Activated T-cell treated with anti-CD3 and anti-CD28 coated beads, Interleukin-2, amount 50 U/mL, for 72 hours (primary cell): ENCODE measurements at places on chromosomes 3 and 15.

DNA sequence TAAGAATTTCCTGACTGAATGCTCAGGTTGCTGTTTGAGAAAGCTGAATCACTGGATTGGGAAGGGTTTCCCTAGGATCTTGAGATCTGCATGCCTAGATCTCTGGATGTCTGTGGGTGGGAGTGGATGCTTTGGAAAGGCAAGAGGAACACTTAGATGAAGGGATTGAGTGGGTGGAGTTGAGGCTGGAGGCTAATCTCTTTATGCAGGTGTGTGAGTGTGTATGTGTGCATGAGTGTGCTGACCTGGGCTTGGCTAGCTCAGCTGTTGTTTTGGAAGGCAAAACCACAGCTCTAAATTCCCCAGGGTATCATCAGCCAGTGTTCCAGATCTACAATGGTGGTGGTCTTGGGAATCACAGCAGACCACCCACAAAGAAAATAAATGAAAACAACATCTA, 60.5 kb downstream of the CLDN1 start:
- DNase-seq = no peak

DNA sequence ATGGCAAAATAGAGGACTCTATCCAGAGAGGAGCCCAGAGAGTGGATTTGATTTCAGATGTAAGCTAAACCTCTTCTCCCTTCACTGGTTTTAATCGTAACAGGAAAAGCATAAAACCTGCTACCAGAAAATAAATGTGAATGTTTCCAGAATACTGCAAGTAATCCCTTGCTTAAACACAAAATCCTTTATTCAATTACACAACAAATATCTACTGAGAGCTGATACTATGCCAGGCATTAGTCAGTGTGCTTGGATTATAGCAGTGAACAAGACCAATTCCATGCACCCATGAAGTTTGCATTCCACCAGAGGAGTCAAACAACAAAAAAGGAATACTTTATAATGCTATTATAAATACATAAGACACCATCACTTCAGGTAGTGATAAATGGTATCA, 15.1 kb downstream of the AVEN start:
- DNase-seq = no peak

DNA sequence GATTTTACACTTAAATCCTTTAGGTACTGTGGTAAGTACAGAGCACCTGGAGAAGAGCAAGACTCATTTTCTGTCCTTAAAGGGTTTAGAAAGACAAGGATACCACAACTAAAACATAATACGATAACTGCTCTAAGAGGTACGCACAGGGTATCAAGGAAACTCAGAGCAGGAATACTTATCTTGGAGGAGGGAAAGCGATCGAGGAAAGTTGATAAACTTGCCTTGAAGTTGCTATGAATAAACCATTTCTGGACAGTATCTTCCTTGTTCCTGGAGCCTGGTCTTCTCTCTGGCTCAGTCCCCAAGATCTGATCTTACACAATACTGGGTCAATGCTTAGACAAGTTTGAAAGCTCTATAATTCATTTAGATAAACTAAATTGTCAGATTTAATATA, 17.6 kb upstream of the GATM start:
- no peak for DNase-seq

DNA sequence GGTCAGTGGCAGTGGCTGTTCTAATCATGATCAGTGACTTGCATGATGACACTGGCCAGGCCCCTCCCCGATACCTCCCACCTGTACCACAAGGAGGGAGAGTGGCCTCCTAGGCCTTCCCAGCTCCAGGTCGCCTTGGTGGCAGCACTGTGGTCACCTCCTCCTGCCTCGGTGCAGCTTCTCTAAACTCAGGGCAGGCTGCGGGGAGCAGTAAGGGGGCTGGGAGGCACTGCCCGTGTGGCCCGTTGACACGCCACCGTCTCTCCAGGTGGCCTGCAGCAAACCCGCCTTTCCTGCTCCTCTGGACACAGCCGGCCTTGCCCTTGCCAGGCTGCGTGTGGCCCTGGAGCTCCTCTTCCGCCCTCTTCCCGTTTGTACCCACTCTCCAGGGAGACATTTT, 184.1 kb downstream of the XXYLT1 start:
- DNase-seq = no peak

- DNase-seq = no peak
Observed at GRCh38 chr3:98246142-98246541, 17.9 kb upstream of the OR5H6 start.

DNA sequence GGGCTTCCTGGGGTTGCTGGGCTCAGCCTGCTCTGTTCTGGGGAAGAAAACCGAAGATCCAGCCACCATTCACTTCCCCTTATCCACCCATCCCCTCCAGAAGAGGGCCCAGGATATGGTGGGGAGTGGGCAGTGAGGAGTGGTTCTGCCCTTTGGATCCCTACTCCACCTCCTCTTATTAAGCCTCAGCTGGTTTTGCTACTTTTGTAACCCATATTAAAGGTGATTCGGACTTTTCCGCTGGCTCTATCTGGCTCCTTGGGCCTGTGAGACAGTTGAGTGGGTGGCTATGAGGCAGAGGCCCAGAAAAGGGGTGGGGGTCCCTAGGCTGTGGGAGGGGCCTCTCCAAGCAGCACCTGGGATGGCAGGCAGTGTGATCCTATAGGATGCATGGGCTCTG, 33.8 kb downstream of the NBEAL2 start:
- no peak for DNase-seq

DNA sequence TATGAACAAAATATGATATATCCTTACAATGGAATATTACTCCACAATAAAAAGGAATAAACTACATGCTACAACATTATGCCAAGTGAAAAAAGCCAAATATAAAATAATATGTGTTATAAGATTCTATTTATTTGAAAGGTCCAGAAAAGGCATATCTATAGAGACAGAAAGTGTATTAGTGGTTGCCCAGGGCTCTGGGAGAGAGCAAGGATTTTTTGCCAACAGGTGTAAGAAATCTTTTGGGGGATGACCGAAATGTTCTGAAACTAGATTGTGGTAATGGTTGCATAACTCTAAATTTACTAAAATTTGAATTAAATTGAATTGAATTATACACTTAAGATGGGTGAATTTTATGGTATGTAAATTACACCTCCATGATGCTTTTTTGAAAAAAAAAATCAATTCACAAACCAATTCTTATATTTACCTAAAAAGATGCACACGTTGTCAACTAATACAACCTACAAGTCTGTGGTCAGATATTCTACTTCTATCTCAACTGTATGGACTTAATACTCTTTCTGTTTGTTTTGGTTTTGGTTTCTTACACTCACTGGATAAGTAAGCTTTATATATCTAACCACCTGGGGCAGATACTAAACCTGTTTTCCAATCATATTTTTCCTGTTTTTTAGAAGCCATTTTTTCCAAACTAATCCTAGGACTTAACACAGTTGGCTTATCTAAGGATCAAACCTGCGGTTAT, 75.8 kb downstream of the FBN1 start:
- no peak for DNase-seq

DNA sequence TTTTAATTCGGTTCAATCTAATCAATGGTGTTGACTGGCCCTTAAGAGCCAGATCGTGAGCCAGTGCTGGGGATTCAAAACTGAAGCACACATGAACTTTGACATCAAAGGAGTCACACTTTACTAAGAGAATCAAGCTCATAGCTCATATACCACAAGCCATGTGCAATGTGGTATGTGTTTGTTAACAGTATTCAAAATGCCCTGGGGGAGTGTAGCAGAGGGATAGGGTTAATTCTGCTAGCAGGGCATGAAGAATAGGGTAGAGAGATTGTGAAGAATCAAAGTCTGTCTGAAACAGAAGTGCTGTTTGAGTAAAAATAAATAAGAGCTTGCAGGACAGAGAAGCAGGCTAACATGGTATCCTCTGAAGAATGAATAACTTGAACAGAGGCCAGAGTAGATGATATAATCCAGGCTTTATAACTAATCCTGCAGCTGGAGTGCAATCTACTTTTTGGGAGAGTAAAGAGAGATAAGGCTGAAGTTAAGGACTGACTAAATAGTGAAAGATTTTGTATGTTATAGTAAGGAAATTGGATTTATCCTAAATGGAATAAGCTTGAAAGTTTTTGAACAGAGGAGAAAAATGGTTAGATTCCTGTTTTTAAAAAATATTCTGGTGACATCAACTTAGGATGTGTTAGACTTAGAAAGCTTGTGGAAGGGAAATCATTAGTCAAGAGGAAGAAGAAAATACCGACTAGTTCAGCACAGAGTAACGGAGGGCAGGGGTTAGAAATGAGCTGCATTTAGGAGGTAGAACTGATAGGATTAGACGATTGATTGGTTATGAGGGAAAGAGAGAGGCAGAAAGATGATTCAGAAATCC, 292.0 kb downstream of the NFKBIZ start:
- no peak for DNase-seq

DNA sequence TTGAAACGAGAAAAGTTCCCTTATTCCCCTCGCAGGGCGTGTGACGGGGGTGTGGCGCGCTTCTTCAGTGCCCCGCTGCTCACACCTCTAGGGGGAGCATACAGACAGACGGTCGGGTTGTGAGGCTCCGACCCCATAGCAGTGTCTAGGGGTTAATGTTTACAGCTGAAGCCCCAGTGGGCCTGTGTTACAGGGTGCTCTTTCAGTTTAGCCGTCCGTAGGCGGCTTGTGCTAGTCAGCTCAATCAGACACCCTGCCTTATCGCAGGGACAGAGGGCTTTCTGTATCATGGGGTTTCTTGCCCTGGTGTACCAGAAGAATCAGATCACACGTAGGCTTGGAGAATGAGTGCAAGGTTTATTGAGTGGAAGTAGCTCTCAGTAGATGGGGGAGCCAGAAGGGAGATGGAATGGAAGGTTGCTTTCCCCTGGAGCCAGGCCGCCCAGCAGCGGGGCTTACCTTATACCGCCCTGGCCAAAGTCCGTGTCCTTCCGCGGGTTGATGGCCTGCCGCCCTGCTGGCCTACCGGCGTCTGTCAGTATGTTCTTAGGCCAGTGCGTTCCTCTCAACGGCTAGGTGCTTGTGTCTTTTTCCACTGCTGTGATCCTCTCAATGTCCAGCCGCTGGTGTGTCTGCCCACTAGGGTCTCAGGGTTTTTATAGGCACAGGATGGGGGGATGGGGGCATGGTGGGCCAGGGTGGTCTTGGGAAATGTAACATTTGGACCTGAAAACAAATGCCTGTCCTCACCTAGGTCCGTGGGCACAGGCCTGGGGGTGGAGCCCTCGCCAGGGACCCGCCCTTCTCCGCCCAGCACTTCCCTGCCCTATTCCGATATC, 32.2 kb upstream of the ACP3 start:
- DNase-seq = no peak

DNA sequence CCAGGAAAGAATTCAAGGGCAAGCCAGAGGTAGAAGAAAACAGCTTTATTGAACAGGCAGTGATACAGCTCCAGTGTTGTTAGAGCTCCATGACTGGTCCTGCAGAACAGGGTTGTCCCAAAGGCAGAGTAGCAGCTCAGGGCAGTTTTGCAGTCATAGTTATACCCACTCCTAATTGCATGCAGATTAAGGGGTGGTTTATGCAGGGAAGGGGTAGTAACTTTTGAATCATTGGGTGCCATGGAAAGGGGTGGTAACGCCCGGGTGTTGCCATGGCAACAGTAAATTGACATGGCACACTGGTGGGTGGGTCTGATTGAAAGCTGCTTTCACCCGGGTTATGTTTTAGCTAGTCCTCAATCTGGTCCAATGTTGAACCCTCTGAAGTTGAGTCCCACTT, 9.7 kb upstream of the RAB6B start:
- no peak for DNase-seq

DNA sequence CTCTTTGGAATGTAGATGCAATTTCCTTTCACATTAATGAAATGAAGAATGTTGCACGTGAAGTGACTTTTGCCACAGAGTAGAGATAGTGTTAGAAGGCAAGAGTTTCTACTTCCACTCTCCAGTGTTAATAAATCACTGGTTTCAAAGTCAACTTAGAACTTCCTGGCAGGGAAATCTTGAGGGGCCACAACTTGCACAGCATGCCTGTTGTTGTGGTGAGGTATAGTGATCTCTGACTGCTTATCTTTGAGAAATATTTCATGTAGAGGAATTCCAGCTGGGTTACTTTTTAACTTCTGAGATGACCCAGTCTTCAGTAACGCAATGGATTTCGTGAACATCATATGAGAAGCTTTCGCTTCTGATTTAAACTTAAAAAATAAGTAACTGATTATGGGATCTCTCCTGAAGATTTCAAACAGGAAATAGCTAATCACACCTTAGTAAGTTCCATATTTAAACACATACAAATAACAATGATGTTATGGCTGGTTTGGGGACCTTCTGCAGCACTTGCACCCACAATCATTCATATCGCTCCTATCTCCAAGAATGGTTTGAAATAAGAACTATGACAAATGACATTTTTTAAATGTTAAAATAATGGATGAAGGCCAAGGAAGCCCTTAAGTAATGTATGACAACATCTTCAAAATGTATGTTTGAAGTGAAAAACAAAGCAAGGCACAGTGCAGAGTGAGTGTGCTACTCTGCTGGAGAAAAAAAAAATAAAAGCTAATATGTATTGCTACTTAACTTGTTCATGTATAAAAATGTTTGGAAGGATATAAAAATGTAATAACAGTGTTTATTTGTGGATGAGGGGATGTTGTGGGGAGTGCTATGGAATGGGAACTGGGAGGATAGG, 726.5 kb upstream of the NECTIN3 start:
- no peak for DNase-seq

DNA sequence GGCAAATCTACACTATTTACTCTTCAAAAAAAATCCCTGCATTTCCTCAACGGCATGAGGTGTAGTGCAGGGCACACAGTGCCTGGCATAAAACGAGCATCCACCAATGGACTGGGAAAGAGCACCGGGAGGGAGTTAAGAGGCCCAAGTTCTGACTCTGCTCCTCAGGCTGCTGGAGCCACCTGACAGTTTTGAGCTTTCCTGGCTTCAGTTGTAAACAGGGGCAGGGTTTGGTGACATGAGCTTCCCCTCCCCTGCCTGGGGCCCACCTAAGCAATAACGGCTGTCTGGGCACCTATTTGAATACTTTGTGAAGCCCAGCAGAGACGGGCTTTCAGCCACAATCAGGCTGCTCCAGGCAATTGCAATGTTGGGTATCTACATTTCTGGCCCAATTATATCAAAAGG, 16.4 kb downstream of the CA12 start:
- no peak for DNase-seq

GRCh38 chr3:195255176-195255500, 15.8 kb downstream of the XXYLT1 start:
- no peak for DNase-seq

- DNase-seq = no peak
Observed at GRCh38 chr3:79490165-79491028, 277.4 kb downstream of the ROBO1 start.

GRCh38 chr3:172836390-172836997, 86.0 kb downstream of the ECT2 start:
- peak; percentile 9 for DNase-seq

- no peak for DNase-seq
Observed at GRCh38 chr3:153192327-153192726, 30.3 kb downstream of the RAP2B start.
